ENCODE measurements at places on chromosomes 3 and 15. TPM values are rescaled to one million over a fixed set of nuclear protein-coding genes. Genes with fewer than 3 reads are reported as not detected.
A peak's percentile ranks its signal among the peaks of the same experiment; 100 is the strongest.

- H3K27ac ChIP-seq, result no peak overlapping the region
- no peak overlapping the region for H3K4me3 ChIP-seq
- DNase-seq, result no peak
These were observed 74.4 kb downstream of the MOBP start for GRCh38 chr3:39541917-39542329.

Gene HRG
- total RNA-seq, result not detected

- no peak overlapping the region for H3K4me3 ChIP-seq
- H3K36me3 ChIP-seq, result no peaks in the 10 kb centered on the region
- no peaks in the 10 kb centered on the region for H3K27me3 ChIP-seq
- H3K4me1 ChIP-seq, result no peaks in the 10 kb centered on the region
- no peak overlapping the region for H3K27ac ChIP-seq
These were observed 292.6 kb downstream of the EFHB start for GRCh38 chr3:19641408-19641807.

GRCh38 chr3:42191443-42191747 lies 74.6 kb downstream of the CCK start:
- no peaks in the 10 kb centered on the region for H3K4me1 ChIP-seq
- peaks cover 47% of the 10 kb centered on the region for H3K36me3 ChIP-seq
- H3K4me3 ChIP-seq, result no peak overlapping the region
- DNase-seq, result no peak

GRCh38 chr15:68770216-68770615 lies 50.5 kb downstream of the ANP32A start:
- no peak overlapping the region for H3K4me3 ChIP-seq
- peaks cover 13% of the 10 kb centered on the region for H3K27me3 ChIP-seq
- DNase-seq, result no peak
- no peaks in the 10 kb centered on the region for H3K36me3 ChIP-seq

Gene GOLGA8K
- not detected for total RNA-seq

DNA sequence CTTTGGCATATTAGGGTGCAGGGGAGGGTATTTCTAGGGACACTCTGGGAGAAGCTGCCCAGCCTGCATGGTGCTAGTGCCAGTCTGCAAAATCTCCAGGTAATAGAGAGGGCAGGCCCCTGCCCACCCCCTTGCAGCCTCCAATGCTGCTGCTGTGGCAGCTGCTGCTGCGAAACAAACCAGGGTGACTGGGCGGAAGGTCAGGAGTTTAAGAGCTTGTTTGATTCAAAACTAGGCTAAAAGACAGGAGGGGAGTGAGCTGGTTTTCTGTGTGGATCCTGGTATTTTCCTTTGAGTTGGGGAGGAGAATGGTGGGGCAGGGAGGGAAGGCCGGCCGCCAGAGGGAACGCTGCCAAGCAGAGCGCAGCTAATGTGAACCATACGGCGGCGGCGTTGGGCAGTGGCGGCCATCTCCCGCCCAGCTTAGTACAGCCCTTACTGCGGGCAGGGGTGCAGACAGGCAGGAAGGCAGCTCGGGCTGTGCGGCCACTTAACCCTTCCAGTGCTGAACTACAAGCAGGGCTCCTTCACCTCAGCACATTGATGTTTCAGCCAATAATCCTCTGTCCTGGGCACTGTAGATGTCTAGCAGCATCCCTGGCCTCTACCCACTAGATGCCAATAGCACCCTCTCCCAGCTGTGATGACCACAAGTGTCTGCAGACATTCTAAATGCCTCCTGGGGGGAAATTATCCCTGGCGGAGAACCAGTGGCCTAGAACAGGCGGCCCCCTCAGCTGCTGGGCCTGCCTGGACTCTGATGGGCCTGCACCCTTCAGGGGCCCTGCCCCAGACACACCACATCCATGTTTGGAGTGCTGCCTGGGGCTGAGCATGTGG lies 125.7 kb downstream of the EEFSEC start:
- H3K4me3 ChIP-seq, result no peak overlapping the region
- no peaks in the 10 kb centered on the region for H3K4me1 ChIP-seq
- H3K27ac ChIP-seq, result no peak overlapping the region
- H3K27me3 ChIP-seq, result no peaks in the 10 kb centered on the region
- H3K36me3 ChIP-seq, result no peaks in the 10 kb centered on the region

DNA sequence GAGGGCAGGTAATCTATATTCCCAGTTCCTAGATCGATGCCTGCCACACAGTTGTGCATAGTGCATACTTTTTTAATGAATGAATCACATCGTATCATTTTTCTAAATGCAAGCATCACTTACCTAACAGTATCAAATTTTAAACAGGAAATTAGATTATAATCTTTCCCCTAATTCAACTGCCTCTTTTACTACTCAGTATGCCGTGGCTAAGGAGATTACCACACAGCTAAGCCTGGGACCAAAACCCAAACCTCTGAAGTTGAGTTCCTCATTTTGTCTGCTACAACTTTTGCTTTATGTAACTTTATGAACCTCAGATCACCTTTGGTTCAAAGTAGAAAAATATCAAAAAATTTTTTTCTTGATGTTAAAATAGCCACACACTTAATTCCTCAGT lies 53.2 kb upstream of the FNDC3B start:
- no peak overlapping the region for H3K4me3 ChIP-seq
- no peaks in the 10 kb centered on the region for H3K36me3 ChIP-seq
- no peaks in the 10 kb centered on the region for H3K4me1 ChIP-seq
- DNase-seq, result no peak
- H3K27ac ChIP-seq, result no peak overlapping the region

DNA sequence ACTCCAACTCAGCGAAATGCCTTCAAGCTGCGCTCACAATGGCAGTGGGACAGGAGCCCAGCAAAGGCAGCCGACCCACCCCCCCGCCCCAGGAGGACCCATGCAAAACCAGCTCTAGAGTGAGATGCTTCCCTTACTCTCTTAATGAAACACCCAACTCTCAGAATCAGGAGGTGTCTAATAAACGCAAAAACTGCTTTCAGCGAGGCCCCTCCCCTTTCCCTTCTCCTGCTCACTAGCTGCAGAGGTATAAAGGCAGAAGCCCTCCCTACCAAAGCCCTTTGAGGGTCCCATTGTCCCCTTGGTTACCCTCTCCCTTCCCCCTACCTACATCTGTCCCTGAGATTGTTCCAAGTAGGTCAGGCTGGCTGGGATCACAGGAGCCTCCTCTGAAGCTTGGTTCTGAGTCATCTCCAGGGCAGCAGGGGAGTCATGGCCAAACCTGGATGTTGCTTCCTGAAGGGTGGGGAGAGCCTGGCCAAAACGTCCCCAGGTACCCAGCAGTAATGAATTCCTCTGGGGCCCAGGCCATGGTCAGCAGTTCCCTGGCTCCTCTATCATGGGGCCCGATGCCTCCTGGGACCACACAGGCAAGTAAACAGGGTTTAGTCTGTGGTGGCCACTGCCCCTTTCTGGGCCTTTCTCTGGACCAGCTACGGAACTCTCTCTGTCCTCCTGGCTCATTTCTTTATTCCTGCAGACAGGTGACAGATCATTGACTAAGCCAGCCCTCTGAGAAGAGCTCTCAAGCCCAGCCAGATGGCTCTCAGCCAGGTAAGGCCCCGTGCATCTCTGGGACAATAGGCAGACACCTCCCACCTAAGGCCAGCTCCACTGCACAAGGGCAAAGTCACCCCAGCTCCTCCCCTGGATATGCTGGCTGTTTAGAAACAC lies 8.6 kb downstream of the KLHL25 start:
- H3K4me1 ChIP-seq, result no peaks in the 10 kb centered on the region
- H3K27ac ChIP-seq, result no peak overlapping the region
- peaks cover 33% of the 10 kb centered on the region for H3K27me3 ChIP-seq
- DNase-seq, result no peak
- H3K4me3 ChIP-seq, result no peak overlapping the region

Gene PTPRG
- 0.16 TPM for total RNA-seq

- H3K36me3 ChIP-seq, result no peaks in the 10 kb centered on the region
- H3K4me1 ChIP-seq, result peaks cover under 1% of the 10 kb centered on the region
- H3K27me3 ChIP-seq, result no peaks in the 10 kb centered on the region
- DNase-seq, result no peak
- H3K4me3 ChIP-seq, result peak overlapping the region; percentile 53
- peak overlapping the region; percentile 70 for H3K27ac ChIP-seq
These were observed 784 bp upstream of the SAMMSON start for GRCh38 chr3:69998759-69999139.

GRCh38 chr3:9978710-9979305 lies 7.8 kb downstream of the EMC3 start:
- H3K4me3 ChIP-seq, result no peak overlapping the region
- H3K4me1 ChIP-seq, result peaks cover 45% of the 10 kb centered on the region
- H3K27ac ChIP-seq, result peak overlapping the region; percentile 99

DNA sequence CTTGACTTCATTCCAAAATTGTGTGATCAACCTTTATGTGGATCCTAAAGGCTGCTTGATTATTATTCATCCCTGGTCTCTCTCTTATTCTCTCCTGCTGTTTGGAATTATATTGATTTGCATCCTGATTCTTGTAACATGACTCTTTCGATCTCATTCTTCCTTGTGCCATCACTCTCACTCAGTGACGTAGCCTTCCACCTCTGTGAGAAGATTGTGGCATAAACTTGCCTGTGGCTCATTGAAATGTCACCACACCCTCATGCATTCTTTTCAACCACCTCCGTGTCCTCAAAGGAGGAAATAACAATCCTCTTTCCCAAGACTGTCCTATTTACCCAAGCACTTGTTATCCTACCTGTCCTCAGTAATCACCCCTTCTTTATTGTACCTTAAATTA lies 41.3 kb upstream of the GCNT3 start:
- H3K4me1 ChIP-seq, result no peaks in the 10 kb centered on the region
- no peak overlapping the region for H3K4me3 ChIP-seq
- no peaks in the 10 kb centered on the region for H3K36me3 ChIP-seq
- no peak overlapping the region for H3K27ac ChIP-seq

- no peaks in the 10 kb centered on the region for H3K36me3 ChIP-seq
- no peak overlapping the region for H3K4me3 ChIP-seq
- H3K4me1 ChIP-seq, result peaks cover 13% of the 10 kb centered on the region
These were observed 10.5 kb upstream of the EIF4A2 start for GRCh38 chr3:186772701-186773417.

DNA sequence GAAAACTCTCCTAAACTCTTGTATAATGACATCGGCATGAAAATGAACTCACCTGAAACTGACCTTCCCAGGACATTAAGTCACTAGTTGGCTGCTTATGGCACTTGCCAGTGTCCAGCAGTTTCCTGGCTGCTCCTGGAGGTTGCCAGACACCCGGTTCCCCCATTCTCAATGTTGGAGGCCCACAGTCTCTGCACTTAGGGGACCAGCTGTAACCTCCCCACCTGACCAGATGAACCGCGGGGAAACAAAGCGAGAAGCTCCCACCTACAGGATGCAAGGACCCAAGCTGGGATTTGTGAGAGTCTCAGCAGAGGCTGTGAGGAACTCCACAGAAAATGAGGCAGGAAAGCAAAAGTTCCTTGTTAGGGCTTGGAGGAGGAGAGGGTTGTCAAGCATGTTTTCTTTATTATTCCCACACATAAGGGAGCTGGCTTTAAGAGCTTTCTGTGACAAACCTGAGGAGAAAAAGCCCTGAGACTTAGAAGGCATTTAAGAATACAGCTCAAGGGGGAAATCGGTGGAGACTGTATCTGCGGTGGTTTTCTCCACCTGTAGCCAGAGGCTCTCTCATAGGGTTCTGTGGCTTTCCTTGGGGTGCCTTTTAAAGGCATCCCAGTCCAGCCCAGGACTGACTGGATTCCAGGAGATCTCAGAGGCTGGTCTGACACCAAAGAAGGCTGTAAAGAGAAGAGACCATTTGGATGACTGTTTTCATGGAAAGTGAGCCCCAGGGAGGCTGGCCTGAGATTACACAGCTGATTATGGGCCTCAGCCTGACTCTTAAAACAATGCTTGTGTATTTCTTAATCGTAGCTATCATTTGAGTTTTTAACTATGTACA lies 4.6 kb downstream of the TPM1 start:
- no peak for DNase-seq
- H3K36me3 ChIP-seq, result no peaks in the 10 kb centered on the region
- no peak overlapping the region for H3K27ac ChIP-seq
- H3K4me1 ChIP-seq, result peaks cover 29% of the 10 kb centered on the region
- peaks cover 27% of the 10 kb centered on the region for H3K27me3 ChIP-seq
- H3K4me3 ChIP-seq, result peak overlapping the region; percentile 82

GRCh38 chr3:100316641-100317069 lies 17.9 kb upstream of the NIT2 start:
- H3K27me3 ChIP-seq, result no peaks in the 10 kb centered on the region
- no peaks in the 10 kb centered on the region for H3K4me1 ChIP-seq
- H3K27ac ChIP-seq, result no peak overlapping the region
- H3K36me3 ChIP-seq, result peaks cover 38% of the 10 kb centered on the region
- peak; percentile 23 for DNase-seq
- H3K4me3 ChIP-seq, result no peak overlapping the region

Gene NLGN1
- not detected for total RNA-seq

- DNase-seq, result peak; percentile 66
- H3K4me1 ChIP-seq, result peaks cover 3% of the 10 kb centered on the region
- no peak overlapping the region for H3K27ac ChIP-seq
- no peak overlapping the region for H3K4me3 ChIP-seq
- H3K36me3 ChIP-seq, result no peaks in the 10 kb centered on the region
- peaks cover 7% of the 10 kb centered on the region for H3K27me3 ChIP-seq
These were observed 8.1 kb downstream of the CAV3 start for GRCh38 chr3:8741581-8742261.

Gene UBR1
- total RNA-seq, result 24.0 TPM

- no peaks in the 10 kb centered on the region for H3K27me3 ChIP-seq
- no peak for DNase-seq
- no peak overlapping the region for H3K4me3 ChIP-seq
- H3K27ac ChIP-seq, result no peak overlapping the region
These were observed 151.4 kb downstream of the CHDH start for GRCh38 chr3:53694666-53695323.

Gene SLCO2A1
- total RNA-seq, result 0.16 TPM

Gene GDPGP1
- total RNA-seq, result 6.1 TPM

GRCh38 chr3:24351779-24352469 lies 142.7 kb downstream of the THRB start:
- H3K27me3 ChIP-seq, result no peaks in the 10 kb centered on the region
- H3K4me3 ChIP-seq, result no peak overlapping the region
- H3K4me1 ChIP-seq, result peaks cover 56% of the 10 kb centered on the region
- peak overlapping the region; percentile 89 for H3K27ac ChIP-seq
- DNase-seq, result peak; percentile 83
- no peaks in the 10 kb centered on the region for H3K36me3 ChIP-seq

- H3K4me3 ChIP-seq, result no peak overlapping the region
- H3K27me3 ChIP-seq, result no peaks in the 10 kb centered on the region
- H3K27ac ChIP-seq, result no peak overlapping the region
- no peaks in the 10 kb centered on the region for H3K36me3 ChIP-seq
These were observed 79.8 kb downstream of the NECTIN3 start for GRCh38 chr3:111151438-111151837.
